ENCODE measurements at places on chromosomes 16 and 17.

GRCh38 chr17:16443511-16444257 lies 28.3 kb downstream of the TRPV2 start:
- DNase-seq = no peak

DNA sequence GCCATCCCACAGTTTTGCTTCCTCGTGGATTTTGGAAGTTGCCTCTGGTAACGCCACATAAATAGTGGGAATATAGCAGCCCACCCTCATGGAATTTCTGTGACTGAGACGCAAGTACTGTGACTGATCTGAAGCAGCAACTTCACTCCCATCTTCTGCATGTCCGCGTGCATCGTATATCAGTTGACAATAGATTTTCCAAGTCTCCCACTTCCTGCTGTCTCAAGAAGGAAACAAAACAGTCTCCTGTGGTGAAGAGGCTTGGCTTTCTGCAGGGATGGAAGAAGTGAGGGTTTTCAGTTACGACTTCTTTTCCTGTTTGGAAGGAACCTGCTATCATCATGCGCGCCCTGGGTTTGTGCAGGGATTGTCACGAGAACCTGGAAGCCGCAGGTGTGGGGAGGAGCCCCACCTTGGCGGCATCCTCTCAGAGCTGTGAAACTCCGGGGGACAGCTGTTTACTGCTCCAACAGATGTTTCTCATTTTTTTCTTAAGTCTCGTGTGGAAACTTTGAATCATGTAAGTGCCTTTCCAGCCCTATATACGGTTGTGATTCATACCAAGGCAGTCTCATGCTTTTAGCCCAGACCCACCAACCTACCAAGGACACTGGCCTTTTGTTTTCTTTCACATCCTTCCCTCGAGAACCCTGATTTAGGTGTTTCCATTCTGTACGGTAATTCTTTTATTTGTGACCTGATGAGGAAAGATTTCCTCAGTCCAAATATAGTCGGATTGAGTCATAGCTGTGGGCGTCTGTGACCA lies 57.5 kb downstream of the WIPI1 start:
- no peak for DNase-seq

DNA sequence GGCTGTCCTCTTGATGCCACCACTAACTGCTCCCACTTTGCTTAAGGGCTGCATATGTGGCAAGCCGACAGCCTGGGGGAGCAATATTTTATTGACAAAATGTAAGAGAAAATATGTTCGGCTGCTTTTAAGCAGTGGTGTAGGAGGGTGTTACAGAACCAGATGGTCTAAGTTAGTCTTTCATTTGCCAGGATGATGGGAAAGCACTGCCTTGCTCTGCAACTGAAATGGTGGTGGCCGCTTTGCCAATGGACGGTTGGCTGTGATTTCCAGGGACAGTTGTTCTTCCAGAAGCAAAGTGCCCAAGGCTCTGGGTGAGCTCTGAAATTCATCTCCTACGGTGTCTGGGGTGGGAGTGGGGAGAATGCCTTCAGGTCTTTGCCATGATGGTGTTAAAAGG lies 469.3 kb downstream of the TOX3 start:
- no peak for DNase-seq

DNA sequence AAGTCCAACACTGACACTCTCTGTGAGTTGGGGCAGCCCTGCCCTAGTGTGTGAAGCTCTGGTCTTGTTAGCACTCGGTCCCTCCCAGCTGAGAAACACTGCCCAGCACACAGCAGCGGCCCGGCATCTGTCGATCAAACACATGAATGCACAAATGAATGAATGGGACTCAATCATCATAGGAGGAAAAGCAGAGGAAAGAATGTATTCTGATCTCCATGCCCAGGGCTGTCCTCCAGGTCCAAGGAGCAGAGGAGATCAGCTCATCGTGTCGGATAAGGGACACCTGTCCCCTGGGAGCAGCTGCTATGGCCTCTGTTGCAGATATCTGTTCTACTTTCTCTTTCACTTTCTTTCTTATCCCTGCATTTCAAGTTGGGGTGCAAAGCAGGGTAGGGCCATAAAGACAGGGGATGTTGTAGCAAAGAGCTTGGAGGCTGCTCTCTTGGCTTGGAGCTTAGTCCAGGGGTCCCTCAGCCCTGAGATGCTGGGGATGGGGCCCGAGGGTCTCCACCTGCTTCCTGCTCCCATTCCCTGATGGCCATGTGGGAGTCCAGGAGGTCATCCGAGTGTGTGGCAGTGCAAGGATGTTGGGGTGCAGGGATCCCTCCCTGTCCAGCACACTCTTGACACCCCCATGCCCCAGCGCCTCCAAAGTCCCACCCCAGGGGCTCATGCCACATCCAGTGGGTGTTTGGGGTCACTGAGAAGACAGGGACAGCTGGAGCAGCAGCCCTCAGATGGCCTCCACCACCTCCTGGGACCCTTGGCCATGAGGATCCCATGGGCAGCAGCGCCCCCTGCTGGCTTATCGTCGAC lies 88.2 kb downstream of the IRF8 start:
- peak; percentile 34 for DNase-seq

GRCh38 chr17:2990396-2990795 lies 73.0 kb downstream of the OR1D5 start:
- no peak for DNase-seq

- no peak for DNase-seq
Measured at GRCh38 chr16:159136-159849, 6.5 kb upstream of the HBM start.

GRCh38 chr17:51640108-51640622 lies 379.8 kb downstream of the UTP18 start:
- no peak for DNase-seq

- DNase-seq = no peak
Measured at GRCh38 chr16:31334934-31335333, 20.0 kb upstream of the ITGAX start.

DNA sequence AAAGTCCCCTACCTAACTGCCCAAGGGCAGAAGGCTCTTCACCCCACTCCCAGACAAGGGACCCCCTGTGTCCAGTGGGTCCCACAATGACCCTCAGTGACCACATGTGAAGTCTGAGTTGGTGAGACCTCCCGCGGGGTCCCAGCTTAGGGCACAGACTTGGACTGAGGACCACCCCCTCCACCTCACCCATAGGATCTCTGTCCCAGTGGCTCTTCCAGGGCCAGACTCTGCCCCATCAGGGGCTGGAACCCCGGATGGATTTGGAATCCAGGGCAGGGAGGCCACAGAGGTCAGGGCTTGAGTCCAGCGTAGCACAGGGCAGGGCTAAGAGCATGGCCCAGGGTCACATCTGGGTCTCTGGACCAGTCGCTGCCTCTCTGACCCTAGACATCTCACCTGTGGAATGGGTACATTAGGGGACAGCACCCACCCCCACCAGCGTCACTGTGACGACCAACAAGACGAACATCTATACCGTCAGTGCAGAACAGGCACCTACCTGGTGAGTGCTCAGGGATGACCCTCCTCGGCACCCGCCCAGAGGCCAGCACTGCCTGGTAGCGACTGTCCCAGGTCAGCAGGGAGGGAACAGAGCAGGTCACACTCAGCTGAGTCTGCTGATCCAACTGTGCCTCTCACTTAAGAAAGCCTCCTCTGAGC lies 37.7 kb downstream of the TNFRSF13B start:
- DNase-seq = no peak

- DNase-seq = no peak
Measured at GRCh38 chr17:80751070-80751945, 206.7 kb downstream of the RPTOR start.

DNA sequence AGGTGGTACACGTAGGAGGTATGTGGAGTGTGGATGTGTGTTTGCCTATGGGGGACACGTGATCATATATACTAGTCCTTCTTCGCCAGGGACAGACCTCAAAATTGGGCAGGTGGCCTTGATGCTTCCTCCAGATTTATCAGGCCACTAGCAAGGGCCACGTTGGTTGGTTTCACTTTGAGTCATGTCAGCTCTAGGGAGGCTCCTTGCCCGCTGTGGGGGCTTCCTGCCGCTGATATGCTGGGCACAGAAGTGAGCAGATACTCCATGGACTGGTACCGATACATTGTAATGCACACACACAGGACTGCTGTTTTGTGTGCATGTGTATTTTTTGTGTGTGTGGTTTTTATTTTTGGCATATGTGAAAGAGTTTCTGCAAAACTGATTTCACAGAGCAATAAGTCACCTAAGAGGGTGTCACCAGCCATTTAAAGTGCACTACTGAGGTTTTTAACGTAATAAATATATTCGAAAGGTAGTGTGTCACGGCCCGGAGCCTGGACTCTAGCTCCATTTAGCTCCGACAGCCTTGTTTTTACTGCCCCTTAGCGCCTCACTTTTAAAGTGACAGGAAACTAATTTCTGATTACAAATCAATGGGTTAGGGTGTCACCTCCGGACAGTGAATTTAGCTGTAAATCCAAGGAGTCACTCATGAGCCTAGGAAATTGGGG lies 605.5 kb upstream of the SALL1 start:
- DNase-seq = no peak

DNA sequence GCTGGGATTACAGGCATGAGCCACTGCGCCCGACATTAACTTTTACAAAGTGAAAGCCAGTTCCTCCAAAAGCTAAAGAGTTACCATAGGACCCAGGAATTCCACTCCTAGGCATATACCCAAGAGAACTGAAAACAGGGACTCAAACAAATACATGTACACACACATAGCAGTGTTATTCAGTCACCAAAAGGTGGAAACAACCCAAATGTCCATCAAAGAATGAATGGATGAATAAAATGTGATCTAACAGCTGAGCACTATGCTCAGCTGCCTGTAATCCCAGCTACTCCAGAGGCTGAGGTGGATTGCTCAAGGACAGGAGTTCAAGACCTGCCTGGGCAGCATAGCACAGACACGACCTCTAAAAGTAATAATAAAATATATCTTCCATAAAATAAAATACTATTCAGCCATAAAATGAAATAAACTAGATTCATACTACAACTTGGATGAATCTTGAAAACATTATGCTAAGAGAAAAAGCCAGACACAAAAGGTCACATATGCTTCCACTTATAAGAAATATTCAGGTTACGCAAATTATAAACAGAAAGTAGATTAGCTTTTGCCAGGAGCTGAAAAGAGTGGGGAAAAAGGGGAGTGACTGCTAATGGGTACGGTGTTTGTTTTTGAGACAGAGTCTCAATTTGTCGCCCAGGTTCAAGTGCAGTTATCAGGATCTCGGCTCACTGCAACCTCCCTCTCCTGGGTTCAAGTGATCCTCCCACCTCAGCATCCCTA lies 9.3 kb upstream of the USP7 start:
- DNase-seq = no peak

GRCh38 chr17:81437191-81437651 lies 42.0 kb downstream of the BAHCC1 start:
- no peak for DNase-seq

- no peak for DNase-seq
Measured at GRCh38 chr17:45411348-45412105, 21.1 kb downstream of the ARHGAP27 start.
